AML-193 (cell line): ENCODE measurements at places on chromosomes 5 and 9.

DNA sequence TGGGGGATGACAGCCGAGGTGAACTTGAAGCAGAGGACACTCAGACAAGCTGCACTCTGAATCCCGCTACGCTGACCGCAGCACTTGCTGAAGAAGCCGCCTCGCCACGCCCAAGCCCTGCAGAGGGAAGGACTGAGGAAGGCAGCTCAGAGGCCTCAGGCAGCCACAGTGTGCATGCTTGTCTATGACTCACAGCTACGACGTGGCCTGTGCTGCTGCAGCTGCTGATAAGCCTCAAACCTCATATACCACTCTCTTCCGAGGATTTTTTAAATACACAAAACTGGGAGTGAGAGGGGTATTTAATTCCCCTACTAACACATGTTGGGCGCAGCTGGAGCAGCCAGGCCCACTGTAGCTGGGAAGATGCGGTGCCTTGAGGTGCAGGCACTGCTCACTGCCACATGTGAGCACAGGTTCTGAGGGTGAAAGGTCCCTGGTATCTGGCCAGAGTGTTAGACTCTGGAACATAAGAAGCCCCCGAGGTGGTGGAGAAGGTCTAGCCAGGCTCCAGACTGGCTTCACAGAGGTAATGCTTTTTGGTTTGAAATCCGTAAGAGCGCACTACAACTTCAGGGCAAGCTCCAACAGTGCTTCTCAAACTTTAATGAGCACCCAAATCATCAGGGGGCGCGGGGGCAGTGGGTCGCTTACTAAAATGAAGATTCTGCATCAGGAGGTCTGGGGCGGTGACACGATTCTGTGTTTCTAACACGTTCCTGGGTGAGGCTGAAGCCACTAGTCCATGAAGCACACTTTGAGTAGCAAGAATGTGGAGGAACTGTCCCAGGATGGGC, 196.8 kb downstream of the AUH start:
- DNase-seq: peak; percentile 87

GRCh38 chr9:129736334-129736733, 16.5 kb downstream of the PTGES start:
- DNase-seq: no peak

- peak; percentile 4 for DNase-seq
Observed at GRCh38 chr9:1837453-1838084, 177.6 kb upstream of the SMARCA2 start.

DNA sequence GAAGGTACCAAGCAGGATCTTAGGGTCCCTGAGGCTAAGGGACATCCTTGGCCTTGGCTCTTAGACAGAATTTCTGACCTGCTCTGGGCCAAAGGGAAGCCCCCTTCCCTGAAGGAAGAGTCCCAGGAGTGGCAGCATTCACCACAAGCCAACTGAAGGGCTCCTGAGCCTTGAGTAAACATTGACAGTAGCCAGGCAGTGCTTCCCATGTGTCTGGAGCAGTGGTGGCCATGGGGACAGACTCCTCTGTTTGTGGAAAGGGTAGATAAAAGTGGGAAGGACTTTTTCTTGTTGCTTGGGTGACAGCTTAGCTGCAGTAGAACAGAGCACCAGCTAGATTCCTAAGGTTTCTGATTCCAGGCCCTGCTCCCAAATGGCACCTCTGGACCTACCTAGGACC, 61.4 kb upstream of the VLDLR start:
- no peak for DNase-seq

DNA sequence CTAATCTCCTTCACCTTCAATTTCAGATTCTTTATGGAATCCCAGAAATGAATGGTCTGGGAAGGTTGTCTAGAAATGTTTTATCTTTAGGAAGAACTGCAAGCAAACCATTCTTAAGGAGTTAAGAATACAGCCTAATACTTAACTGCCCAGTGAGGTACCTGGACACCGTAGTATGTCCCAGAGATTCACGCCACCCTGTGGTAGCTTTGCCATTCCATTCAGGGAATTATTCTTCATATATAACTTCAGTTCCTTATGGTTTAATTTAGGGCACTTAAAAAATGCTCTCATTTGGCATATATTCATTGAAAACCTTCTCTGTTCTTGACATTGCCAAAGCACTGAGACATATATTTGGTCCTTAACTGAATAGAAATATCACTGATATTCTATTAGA, 49.7 kb downstream of the ACTBL2 start:
- DNase-seq: no peak

GRCh38 chr5:57550132-57550531, 67.5 kb upstream of the ACTBL2 start:
- no peak for DNase-seq

GRCh38 chr9:135463140-135463539, 16.4 kb upstream of the PPP1R26 start:
- DNase-seq: no peak

DNA sequence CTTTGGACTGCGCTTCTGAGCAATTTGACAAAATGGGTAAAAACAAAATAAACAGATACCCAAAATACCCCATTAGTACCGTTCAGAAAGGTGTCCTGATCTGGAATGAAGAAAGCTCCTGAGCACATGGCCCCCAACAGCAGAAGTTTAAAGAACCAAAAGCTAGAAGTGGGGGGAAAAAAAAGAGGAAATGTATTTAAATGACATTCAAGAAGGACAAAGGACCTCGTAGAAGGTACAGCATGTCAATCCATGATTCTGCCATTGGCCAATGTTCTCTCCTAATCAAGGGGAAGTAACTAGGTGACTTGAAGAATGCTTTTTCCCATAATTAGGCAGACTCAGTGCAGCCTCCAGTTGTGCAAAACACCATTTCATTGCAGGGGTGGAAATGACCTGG, 78.6 kb downstream of the SERINC5 start:
- DNase-seq: no peak

DNA sequence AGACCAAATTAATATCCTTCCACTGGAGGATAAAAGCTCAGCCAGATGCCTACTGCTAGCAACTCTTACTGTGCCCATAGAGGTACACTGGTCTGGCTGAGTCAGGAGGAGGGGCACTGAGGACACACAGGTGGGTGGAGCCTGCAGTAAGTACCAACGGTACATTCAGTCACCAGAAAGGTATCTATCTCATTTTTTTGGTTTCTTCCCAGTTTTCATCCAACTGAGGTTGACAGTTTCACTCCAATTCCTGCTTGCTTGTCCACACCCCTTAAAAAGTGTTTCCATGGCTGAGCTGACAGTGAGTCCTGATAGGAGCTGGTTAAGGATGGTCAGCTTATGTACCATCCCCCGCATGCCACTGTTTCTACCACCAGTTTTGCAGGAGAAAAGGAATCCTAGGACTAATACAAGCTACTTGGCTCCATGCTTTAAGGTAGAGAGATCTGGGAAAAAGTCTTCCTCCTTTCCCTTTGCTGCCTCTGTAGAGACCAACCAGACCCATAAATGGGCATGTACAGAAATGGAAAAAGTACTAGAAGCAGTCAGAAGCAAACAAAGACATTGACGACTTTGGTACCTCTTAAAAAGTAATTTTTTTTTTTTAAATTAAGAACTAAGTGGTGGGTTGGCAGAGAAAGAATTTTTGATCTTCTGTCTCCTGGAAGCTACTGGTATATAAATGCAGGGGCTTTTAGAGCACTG, 3.2 kb downstream of the ELL2 start:
- DNase-seq: no peak

GRCh38 chr9:123291736-123292135, 23.4 kb upstream of the STRBP start:
- DNase-seq: no peak

- no peak for DNase-seq
Observed at GRCh38 chr9:134629586-134630392, 11.8 kb upstream of the COL5A1 start.

- DNase-seq: peak; percentile 37
Observed at GRCh38 chr9:97907046-97907445, 15.3 kb downstream of the TRMO start.

GRCh38 chr9:133335924-133336811, at the start of gene SURF6:
SURF6 (minus strand) TSS chr9:133336188; CDS start chr9:133336132, 56 bp downstream.
- DNase-seq: peak; percentile 85

- DNase-seq: no peak
Observed at GRCh38 chr9:81619353-81620001, 69.9 kb downstream of the TLE1 start.

DNA sequence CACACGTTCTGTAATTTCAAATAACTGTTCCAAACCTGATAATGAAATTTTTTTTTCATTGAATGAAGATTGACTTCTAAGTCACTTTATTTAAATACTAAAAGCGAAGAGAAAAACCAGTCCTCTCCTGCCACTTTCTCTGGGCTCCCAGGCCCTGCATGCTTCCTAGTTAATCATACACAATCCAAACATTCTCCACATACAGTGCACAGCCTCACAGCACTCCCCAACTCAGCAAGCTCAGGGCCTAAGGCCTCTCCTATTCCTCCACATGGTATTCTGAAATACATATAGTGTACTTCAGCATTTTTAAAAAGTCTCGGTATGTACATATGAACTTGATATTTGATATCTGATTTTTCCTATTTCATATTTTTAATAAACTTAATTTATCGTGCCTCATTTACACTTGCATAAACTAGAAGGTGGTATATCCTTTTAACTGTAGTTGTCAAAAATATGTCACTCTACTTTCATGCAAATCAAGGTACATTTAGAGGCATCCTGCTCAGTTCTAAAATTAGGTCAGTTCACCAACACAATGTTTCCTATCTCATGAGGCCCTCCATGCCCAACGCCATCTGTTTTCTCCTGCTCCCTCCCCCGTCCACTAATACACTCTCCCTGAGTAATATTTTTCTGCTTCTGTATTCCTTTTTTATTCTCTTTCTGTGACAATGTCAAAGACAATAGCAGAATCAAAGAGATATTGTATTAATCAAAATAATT, 206.7 kb downstream of the ARRDC3 start:
- DNase-seq: no peak

DNA sequence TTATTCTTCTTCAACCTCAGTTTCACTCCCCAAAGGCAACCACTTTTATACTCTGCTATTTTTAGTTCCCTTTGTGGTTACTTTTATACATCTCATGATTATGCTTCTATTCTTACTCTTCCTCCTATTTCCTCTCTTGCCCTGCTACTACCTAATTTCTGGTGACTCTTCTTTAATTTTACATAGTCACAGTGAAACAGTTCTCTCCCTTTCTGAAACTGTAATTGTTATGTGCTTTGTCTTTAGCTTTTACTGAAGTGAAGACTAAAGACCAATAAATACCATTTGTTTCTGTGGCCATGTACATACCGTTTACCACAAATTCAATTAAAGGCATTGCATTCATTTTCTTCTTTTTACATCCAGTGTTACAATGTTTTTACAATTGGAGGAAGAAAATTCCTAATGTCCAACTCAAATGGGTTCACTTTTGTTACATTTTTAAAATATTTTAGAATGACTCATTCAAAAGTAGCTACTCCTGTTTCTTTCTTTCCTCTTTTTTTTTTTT, 410.6 kb downstream of the PSAT1 start:
- peak; percentile 7 for DNase-seq

DNA sequence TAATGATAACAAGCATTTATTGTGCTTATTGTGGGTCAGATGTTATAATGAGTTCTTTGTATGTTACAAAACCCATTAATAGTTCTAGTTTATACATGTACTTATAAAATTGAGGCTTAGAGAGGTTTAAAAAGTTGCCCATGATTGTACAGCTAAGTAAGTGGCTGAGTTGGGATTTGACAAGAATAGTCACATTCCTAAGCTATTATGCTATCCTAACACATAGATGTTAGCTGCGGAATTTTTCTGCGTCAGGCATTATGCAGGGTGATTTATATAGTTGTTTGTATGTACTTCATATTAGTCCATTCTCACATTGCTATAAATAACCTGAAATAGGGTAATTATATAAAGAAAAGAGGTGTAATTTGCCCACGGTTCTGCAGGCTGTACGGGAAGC, 12.5 kb downstream of the COMMD10 start:
- DNase-seq: no peak
